Pancreas (tissue), 10 donors: ENCODE measurements at places on chromosomes 11 and 22. TPM values are rescaled to one million over a fixed set of nuclear protein-coding genes. Genes with fewer than 3 reads are reported as not detected.

DNA sequence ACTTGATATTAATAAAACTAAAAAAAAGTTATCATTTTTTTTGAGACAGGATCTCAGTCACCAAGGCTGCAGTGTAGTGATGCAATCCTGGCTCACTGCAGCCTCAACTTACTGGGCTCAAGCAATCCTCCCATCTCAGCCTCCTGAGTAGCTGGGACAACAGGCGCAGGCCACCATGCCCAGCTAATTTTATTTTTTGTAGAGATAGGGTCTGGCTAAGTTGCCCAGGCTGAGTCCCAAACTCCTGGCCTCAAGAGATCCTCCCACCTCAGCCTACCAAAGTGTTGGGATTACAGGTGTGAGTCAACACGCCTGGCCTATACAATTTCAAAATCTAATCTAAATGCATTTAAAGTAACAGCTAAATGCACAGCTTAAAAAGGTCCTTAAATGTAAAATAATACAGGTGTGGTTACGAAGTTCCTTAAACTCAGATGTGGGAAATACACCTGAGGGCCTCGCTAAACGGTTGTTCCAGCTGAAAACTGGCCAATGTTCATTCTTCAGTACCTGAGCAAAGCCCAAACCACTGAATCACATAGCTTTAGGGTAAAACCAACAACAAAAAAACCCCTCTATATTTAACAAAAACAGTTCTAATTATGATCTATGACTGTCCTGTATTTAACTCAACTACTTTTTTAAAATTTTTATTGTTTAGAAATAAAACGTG lies 11.8 kb downstream of the NAP1L4 start:
- DNase-seq = no peak

DNA sequence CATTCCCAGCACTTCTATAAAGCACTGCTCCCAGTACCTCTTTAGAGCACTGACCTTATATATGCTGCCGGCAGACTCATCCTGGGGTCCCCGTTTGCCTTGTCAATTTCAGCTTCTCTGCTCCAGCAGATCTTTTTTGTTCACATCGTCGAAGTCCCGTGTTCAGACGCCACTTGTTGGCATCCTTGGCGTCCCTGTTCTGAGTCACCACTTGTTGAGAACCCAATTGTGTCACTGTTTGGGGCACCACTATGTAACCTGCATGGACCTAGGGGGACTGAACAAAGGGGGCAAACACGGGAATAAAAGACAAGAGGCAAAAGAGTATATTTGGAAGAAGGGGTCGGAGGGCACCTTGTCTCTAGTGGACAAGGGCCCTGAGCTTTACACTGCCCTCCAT lies 25.5 kb downstream of the OR10A6 start:
- no peak for DNase-seq

GRCh38 chr11:119376197-119376847 lies 5.2 kb downstream of the USP2 start:
- peak; percentile 65 for DNase-seq

DNA sequence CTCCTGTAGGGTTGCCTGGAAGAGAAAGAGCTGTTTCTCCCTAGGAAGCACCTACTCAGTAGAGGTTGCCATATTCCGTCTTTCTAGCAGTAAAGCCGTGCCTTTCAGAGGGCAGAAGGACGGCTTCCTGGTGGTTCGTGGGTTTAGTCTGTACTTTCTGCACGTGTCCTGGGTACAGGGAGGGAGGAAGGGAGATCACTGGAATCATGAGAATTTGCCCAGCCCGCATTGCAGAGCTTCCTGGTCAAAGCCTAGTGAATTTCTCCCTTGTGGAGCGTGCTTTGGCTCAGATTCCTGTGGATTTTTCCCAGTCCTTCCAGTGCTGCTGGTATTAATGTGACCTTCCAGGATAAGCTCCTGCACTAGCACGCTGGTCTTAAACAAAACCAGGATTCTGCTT lies 44.9 kb downstream of the GRAMD1B start:
- no peak for DNase-seq

DNA sequence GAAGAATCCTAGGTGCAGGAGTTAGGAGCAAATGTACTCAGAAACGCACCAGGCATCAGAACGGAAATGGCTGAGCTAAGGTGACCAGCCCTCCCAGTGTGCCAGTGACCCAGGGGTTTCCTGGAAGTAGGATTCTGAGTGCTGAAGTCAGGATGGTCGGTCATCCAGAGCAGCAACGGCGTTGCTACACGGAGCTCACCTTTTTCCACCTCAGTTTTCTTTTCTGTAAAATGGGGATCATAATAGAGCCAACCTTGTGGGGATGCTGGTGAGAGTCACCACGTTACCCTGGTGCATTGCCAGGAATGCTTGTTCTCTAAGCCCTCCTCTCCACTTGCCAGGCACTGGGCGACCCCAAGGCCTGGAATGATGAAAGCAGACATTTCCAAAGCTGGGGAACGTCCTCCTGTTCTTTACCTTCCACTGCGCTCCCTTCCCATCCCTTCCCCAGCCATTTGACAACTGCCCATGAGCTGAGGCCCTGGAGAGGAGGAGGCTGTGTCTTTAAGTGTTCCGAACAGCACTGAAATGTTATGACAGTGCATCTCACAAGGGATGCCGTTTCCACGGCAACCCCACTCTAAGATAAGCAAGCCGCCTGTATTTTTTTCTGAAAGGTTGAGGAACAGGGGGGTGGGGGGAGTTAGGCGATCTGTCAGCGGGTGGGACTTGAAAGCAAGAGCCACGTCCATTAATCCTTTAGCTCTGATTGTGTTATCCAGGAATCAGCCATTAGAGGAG lies 66.8 kb downstream of the TSPAN18 start:
- no peak for DNase-seq

GRCh38 chr11:130449996-130450769 lies 1.7 kb downstream of the ADAMTS15 start:
- no peak for DNase-seq

GRCh38 chr11:123100379-123101085 lies 38.6 kb upstream of the HSPA8 start:
- DNase-seq = no peak

- no peak for DNase-seq
These were observed 3.6 kb downstream of the HPS4 start for GRCh38 chr22:26479792-26480610.

DNA sequence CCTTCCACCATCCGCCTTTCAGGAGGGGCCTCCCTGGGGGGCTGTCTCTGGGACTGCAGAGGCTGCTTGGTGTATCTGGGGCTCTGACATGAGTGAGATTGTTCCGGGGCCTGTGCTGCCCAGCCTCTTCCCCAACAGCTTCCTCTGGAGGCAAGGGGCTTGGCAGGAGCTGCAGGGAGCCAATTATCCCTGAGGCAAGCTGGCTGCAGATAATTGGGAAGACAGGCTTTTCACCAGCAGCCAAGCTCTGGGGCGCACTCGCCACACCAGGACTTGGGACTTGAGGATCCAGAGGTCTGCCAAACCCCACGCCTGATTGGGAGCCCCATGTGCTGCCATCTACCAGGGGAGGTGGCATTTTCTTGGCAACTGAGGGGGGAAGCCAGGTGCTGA lies 15.6 kb upstream of the RTN4R start:
- DNase-seq = no peak

DNA sequence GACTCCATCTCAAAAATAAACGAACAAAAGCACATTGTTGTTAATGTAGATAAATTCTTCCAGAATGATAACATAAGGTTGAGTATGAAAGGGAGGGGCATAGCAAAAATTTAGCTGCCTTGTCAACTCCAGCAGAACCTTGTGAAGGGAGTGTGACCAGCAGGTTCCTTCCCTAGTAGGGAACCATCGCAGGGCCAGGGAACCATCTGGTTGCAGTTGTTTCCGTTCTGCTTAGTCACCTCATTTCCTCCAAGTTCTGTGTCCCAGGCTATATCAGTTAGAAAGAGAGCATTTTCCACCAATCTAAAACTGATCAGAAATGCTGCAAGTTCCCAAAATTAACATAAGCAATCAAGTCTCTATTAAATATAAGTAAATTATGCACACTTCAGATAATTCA lies 126.7 kb upstream of the BLID start:
- DNase-seq = no peak

GRCh38 chr22:27588268-27588667 lies 213.3 kb downstream of the MN1 start:
- peak; percentile 60 for DNase-seq

DNA sequence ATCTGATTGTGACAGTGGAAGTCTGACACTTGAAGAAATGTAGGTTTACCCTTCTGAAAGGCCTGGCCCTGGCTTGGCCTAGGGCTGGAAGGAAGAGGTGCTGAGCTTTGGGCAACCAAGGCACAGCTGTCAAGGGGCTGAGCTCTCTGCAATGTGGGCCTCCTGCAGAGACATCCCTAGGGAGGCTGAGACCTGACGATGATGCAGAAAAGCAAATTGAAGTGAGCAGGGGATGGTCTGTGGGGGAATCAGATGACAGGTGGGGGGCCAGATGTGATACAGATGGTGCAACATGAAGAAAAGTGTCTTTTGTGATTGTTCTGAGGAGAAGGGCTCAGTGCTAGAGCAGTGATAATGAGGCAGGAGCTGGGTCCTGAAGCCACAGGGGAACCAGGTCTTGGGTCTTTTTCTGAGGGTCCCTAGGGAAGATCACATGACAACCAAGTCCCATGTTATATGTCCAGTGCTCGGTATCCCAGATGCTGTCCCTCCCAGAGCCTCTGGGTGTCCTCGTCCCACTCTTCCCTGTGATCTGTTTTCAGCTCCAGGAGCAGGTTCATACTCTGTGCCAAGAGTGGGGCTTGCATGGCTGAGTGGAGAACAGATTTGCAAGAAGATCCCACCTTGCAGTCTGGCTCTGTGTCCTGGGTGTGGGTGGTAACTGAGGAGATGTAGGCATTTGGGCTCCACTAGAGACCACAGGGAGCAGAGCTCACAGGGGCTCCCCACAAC lies 79.9 kb upstream of the VPREB1 start:
- DNase-seq = no peak

DNA sequence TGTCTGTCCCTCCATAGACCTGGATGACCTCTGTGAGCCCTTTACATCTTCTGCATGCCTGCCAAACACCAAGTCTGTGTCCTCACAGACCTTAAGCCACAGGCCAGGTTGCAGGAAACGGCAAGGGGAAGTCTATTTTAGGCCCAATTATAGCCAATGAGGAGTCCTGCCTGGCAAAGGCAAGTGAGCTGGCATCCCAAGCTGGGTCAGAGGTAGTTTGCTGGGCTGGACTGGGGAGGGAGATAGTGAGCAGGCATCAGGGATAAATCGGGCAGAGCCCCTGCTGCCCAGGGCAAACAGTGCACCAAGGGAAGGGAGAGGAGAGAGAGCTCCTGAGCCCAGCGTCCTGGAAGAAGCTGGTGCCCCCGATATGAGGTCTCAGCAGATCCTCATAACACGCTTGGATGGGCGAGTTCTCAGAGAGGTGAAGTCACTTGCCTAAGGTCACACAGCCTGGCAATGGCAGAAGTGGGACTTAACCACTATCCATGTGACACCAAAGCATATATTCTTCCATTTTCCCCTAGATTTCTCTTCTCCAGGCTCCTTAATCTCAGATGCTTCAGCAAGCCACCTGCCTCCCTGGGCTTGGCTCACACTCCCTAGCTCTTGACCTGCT lies 3.7 kb upstream of the RELT start:
- DNase-seq = no peak

DNA sequence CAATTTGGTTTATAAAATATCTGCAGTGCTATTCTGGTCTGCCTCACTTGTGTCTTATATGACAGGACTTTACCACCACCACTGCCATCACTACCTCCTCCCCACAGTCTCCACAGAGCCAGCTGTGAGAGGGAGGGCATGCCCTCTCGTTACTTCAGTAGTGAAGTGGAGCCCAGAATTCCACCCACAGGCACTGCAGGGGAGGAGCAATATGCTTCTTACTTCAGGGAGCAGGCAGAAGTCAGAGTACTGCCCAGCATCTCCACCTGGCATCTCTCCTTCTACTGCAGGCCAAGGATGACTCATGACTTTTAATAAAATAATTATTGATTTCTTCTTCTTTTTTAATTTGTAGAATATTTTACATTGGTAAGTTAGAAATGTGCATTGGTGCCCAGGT lies 255.5 kb downstream of the DYNC2H1 start:
- DNase-seq = no peak

DNA sequence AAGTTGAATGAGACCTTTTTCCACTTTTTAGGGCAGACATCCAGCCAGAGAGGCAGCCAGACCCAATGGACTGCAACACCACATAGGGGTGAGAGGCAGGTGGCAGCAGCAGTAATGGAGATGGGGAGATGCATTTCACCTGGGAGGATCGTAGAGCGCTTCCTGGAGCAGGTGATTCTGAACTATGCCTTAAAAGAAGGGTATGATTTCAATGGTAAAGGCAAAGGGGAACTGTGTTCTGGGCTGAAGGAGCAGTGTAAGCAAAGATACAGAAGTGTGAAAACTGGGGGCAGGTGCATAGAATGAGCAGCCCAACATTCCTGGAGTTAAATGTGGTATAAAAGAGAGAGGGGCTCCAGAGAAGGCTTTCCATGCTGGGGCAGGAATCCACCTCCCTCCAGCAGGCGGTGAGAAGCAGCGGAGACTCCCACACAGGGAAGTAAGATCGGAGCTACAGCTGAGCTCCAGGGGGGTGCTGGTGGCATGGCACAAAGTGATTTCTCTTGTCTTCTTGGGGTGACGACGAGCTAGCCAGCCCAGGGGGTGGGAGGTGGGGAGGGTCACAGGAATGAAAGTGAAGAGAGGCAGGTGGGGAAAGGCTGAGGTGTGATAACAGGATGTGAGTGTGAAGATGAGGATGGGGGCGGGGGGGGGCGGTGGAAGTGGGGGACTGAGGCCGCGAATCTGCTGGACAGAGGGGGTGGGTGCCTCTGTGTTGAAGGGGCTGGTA lies 4.3 kb upstream of the SERHL2 start:
- DNase-seq = no peak

GRCh38 chr11:2380396-2380795 lies 3.3 kb downstream of the CD81 start:
- DNase-seq = no peak

DNA sequence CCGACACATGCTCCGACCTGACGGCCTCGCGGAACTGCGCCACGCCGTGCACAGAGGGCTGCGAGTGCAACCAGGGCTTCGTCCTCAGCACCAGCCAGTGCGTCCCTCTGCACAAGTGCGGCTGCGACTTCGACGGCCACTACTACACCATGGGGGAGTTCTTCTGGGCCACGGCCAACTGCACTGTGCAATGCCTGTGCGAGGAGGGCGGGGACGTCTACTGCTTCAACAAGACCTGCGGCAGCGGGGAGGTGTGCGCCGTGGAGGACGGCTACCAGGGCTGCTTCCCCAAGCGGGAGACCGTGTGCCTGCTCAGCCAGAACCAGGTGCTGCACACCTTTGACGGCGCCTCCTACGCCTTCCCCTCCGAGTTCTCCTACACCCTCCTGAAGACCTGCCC lies 26.8 kb downstream of the TECTA start:
- DNase-seq = no peak

DNA sequence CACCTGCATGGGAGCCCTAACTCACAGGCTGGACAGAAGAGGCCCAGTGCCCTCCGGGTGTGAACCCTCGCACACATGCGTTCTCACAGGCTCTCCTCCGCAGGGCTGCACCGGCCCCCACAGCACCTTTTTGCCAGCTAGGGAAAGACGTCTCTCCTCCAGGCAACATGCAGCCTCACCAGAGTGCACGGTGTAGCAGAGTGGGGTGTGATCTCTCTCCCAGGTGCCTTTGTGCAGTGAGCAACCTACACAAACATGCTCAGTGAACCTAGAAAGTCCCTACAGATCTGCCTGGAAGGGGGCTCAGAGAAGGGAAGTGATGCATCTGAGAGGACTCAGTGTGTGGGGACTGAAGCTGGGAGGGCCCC lies 3.7 kb upstream of the CARNS1 start:
- no peak for DNase-seq

Gene OR5F1
- total RNA-seq = not detected

Gene CHRM1
- 0.06 TPM for total RNA-seq

Gene MS4A14
- 1.8 TPM for total RNA-seq

Gene ALX4
- total RNA-seq = not detected

Gene LRRN4CL
- total RNA-seq = 1.4 TPM

Gene SCGB1D2
- total RNA-seq = 0.50 TPM

Gene TRIM29
- 0.59 TPM for total RNA-seq

Gene VPS51
- total RNA-seq = 131 TPM

Gene LIF
- total RNA-seq = 5.8 TPM
